Ovary (tissue), 10 donors: ENCODE measurements at places on chromosomes 13 and 19.

DNA sequence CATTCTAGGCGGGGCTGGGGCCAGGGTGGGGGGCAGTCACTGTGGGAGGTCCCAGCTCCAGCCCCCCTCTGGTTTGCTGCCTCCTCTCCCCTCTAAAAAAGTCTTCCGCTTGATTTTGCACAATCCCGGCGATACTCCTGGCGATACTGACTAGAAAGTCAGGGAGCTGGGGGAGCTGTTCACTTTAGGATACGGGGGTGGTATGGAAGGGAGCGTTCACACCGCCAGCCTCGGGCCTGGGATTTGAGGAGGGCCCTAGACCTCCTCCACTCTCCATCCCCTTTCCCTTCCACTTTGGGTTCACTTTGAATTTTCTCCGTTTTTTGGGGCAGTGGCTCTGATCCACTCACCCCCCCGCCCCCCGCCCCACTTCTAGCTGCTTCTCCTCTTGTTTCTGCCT lies 35.0 kb downstream of the KEAP1 start:
- DNase-seq, result no peak

DNA sequence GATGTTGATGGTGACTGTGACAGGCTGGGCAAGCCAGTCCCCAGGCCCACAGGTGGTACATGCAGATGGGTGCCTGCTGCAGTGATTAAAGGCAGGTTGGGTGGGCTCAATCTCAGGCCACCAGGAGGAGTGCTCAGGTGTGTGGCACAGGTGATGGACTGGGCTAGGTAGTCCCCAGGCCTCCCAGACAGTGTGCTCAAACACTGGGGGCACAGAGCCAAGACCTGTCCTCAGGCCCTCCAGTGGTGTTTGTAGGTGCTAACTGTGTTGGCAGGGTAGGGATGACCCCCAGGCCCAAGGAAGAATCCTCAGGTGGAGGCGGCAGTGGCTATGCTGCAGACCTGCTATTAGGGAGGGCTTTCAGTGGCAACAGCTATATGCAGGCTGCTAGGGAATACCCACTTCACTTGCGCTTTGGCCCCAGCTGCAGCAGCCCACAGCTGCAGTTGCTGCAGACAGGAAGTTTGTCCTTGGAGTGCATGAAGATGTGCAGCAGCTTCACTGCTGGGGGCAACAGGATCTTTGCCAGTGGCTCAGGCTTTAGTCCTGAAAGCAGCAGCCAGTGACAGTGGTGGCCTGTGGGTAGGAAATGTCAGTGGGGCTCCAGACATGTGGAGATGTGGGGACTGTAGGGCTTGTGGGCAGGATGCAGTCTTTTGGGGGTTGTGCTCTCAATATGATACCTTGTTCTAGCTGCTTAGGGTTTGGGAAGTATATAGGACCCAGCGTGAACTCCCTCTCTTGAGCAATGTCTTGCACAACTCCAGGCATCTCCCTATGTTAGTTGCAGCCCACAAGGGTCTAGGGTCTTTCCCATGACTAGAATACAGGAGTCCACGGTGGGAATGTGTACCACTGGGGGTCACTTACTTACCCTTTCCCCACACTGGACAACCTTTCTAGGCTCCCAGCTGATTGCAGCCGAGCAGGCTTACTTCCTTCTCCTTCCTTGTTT lies 54.1 kb upstream of the MLNR start:
- DNase-seq, result no peak

DNA sequence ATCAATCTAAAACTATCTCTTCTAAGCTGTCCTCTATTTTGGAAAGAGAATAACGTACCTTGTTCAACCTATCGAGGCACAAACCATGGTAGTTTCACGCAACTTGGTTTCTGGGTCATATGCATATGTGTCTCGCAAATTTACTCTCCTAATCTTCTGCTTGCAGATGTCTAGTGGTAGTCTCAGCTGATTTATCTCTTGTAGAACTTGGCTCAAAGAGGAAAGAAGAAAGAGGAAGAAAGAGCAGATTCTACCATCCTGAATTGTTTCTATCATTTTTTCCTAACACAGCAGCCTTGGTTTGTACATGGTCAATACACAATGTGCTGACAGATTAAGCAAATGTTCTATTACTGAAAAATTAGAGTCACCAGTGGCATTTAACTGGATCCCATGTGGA lies 282.3 kb downstream of the SPRY2 start:
- DNase-seq, result no peak

- no peak for DNase-seq
Measured at GRCh38 chr19:10420444-10421239, at the start of gene PDE4A. PDE4A (plus strand) TSS chr19:10420538; CDS start chr19:10420765, 227 bp downstream.

DNA sequence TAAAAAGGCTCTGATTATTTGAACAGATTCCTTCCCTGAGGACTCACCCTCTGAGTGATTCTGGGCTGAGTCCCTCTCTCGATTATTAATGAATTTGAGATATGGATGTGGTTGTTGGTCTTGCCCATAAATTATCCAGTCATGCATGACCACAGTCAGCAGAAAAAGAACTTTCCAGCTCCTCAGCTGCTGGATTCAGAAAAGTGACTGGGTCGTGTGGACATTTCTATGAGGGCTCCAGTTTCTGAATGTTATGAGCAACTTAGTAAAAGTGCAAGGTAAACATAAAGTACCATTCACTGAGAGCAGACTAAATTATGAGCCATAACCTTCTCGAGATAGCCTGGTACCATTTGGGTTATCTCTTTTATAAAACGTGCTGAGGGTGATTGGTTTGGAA lies 100.1 kb upstream of the CLDN10 start:
- no peak for DNase-seq

DNA sequence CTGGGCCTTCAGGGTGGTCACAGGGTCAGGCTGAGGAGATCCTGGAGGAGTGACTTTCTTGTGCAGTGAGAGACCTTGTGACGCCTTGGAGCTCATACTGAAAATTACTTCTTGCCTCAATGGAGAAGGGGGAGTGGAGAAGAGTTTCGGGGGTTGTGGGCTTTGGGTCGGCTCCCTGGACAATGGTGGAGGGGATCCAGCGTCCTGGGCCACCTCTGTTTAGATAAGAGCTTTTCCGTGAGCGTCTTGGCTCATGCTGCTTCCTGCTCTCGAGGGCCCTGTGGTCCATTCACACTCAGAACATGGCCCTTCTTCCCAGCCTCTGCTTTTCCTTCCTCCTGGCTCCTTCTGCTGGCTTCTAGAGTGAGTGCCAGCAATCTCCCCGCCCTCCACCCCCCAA lies 81.9 kb downstream of the FLT1 start:
- no peak for DNase-seq

GRCh38 chr13:29676941-29677452 lies 81.5 kb upstream of the SLC7A1 start:
- no peak for DNase-seq

- DNase-seq, result no peak
Measured at GRCh38 chr13:48641404-48641803, 12.3 kb upstream of the CYSLTR2 start.

DNA sequence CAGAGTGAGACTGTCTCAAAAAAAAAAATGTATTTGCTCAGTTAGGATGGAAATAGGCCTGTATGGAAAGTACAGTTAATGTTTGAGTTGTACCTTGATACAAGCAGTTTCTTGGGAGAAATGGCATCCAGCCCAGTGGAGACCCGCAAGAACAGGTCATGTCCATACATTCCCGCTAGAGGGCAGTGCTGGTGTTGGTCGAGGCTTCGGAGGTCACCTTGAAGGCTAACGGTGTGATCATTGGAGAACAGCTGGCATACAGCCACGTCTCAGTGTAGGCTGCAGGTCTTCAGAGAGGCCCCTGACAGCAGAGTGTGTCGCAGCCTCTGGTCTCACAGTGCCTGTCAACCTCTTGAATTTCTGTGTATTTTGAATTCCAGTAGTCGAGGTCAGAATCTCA lies 7.5 kb downstream of the ZNF610 start:
- peak; percentile 55 for DNase-seq

DNA sequence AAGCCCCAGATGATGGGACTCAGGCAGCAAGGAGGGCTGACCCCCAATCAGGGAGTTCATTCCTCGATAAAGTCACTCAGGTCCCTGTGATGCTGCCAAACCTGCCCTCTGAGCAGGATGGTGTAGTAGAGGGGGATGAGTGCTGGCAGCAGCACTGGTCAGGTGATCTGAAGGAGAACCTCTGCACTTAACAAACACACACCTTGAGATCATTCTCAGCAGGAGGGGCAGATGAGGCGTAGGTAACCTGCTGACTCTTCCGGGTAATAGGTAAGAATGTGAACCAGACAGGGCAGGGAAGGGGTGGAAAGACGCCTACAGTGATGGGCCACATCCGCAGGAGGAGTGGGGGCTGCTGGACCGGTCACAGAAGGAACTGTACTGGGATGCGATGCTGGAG lies 3.2 kb downstream of the ZNF446 start:
- DNase-seq, result no peak
